Kidney tubule cell (primary cell): ENCODE measurements at places on chromosomes 4 and X.

- DNase-seq: no peak
These were observed 3.4 kb upstream of the CPLX1 start for GRCh38 chr4:829291-829690.

DNA sequence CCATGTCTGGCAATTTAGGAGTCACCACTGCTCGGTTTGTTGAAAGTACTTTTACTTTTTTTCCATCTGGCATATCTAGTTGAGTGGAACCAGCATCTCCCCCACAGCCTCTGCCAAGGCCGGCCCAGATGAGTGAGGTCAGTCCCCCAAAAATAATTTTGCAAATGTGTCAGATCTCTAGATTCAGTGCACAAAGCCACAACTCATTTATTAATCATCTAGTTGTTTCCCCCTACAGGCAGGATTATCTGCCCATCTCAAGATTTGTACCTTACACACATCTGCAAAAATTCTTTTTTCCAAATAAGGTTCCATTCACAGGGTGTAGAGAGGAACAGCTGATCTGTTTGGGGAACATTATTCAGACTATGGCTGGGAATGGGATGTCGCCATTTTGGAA is 174.0 kb upstream of the MXRA5 start:
- no peak for DNase-seq

DNA sequence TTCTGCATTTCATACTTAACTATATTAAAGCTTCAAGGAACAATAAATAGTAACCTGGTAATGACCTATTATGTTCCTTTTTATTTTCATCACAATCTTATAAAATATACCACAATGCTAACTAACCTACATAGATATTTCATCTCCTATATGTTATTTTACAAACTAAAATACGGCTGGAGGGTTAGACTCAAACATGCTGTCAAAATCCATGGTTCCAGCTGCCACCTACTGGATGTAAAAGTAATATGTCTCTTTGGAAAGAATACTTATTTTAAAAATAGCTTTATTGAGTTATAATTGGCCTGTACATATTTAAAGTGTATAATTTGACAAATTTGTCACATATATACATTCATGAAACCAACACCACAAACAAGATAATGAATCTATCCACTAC is 15.0 kb downstream of the RGN start:
- peak; percentile 39 for DNase-seq

GRCh38 chr4:150082241-150082640 is 4.0 kb downstream of the DCLK2 start:
- DNase-seq: no peak

DNA sequence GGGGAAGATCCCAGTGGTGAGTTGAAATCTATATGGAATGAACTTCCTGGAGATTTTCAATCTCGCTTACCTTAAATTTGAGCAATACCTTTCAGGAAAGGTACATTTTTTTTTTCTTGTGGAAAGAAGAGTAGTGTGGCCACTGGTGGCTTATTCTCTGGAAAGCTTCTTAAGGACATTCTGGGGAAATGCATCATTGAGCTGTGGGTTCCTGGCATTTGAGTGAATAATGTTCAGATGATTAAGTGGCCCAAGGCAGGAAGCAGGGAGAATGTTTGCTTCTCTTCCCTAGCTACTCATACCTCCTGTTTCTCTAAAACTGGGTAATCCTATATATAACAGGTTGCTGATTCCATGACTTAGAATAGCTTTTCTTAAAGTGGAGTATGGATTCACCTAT is 31.8 kb downstream of the STAG2 start:
- peak; percentile 81 for DNase-seq

- peak; percentile 63 for DNase-seq
These were observed 886 bp downstream of the DCLK2 start for GRCh38 chr4:150079081-150079581.

DNA sequence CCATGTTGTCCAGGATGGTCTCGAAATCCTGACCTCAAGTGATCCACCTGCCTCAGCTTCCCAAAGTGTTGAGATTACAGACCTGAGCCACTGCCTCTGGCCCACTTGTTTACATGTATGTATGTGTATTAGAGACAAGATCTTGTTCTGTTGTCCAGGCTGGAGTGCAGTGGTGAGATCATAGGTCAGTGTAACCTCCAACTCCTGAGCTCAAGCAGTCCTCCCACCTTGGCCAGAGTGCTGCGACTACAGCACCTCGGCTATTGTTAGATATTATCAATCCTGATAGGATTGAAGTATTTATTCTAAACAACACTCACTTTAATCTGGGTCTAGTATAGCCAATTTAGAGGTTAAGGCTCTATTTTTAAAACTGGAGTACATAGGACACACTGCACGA is 36.0 kb downstream of the PAGE1 start:
- no peak for DNase-seq

DNA sequence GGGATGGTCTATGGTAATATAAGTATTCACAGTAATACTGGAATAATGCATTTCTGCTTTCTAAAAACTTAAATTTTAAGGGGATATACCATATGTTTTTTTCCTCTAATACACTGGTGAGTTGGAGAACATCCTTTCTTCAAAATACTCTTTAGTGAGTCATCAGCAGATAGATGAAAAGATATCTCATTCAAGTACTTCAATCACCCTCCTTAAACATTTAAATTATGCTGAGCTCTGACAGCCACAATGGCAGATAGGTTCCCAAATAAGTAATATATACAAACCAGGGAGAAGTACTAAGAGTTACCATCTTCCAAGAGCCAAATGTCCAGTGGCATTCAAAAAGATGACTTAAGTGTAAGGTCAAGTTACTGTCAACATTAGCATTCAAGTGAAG is 52.2 kb downstream of the AMMECR1 start:
- DNase-seq: no peak

DNA sequence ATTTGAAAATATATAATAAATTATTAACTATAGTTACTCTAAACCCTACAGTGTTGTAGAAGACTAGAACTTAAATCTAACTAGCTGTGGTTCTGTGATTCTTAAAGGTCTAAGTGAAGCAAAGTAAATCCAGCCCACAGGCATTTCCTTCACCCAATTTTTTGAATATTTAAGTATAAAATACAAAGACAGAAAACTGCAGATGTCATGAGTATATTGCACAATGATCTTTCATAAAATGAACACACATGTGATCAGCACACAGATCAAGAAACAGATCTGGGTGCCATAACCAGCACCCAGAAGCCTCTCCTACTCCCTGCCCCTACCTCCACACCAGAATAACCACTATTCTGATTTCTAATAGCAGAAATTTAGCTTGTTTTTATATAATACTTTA is 82.9 kb downstream of the CAMK2D start:
- no peak for DNase-seq

DNA sequence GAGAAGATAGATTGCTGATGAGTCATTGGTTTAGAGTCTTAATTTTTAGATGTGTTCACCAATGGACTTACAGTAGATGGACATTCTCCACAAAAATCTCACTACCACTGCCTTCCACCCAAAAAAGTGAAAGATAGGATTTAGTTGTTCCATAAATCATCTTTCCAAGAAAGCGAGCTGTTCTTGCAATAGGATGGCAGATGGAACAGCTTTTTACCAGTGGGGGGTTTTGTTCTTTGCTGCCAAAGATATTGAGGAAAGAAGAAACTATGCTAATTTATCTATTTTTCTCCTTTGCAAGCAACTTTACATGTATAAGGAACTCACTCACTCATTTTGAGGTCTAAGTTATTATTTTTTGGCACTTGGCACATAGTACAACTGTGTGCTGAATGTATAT is 109.5 kb downstream of the ADGRL3 start:
- DNase-seq: no peak

- DNase-seq: no peak
These were observed 69.1 kb downstream of the PPP2R2C start for GRCh38 chr4:6403400-6403685.

DNA sequence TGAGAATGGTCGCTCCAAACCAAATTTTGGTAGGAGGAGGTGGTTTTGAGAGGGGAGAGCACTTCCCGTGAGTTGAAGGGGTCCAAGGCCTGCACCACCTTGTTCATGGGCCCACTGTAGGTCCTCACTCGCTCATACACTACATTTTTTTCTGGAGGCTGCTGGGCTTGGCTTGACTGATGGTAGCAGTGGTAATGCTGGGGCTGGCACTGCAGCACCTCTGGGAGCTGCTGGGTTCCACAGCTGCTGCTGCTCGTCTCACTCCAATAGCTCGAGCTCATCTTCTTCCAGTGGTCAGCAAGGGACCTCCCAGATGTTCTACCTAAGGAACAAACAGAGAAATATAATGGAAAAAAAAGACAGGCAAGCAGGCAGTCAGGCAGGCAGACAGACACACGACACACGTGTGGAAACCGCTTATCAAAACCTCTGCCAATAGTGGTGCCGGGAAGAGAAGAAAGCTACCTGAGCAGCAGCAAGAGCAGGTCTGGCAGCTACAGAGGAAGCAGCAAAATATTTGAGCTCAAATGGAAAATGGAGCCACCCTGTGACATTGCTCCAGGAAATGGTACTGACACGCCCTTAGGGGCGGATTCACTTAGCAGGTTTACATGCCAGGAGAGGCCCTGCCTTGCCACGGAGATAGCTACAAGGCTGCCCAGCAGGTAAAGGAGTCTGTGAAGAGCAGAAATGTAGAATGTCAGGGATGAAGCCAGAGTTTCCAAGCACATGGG is at the start of gene POF1B:
TSS of gene POF1B (minus strand) at position 492 of the 734 bp plus-strand sequence. CDS start at position 281, 211 bp downstream.
- peak; percentile 22 for DNase-seq

DNA sequence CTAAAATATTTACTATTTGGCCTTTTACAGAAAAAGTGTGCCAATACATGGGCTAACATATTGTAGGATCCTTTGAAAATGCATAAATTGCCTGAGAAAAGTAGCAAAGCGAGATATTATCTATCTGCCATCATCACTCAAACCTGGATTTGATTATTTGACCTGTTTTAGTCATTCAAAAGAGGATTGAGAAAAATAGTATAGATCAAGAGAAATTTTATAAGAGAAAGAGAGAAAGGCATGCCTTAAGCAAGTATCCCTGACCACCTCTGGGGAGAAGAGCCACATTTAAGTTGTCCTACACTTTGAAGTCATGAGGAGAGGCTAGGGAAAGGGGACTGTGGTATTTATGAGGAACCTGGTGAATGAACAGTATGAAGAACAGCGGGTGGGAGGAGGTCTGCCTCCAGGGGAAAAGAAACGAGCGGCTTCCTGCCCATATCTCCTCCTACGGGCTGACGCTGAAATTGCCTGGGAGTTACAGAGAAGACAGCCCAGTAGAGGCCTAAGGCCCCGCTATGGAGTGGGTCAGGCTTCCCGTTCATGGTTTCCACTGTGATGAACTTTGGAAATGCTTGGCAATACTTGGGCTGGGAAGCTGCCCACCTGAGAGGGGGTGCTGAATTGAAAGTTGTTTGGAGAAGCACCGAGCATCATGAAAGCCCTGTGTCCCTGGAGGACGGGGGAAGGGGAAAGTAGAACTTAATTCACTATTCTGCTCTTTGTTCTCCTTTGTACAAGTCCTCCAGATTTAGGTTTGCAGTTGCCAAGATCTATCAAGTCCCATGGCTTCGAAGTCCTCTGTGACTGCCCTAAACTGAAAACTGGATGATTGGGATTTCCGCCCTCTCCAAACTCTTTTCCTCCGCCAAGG is 106.9 kb upstream of the ACSL4 start:
- no peak for DNase-seq

DNA sequence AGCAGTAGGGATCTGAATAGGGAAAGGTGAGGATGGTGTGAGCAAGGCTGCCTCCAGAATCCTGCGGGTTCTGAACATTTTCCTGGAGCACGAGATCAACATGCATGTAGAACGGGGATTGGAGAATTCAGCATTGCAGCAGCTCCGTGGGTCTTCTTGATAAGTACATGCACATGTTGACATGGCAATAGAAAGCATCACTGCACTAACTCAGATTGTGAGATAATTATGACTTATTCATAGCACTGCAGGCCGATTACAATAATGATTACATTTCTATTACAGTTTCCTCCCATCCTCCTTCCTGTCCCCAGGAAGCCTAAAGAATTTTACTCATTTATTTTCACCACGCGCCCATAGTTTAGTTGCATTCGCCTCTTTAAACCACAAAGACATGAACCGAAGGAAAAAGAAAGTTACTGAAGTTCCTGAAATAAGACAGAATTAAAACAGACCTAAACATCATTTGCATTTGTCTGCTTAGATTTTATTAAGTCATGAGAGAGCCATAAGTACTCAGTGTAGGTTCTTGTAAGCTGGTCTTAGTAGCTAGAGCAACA is 61.3 kb upstream of the ARX start:
- no peak for DNase-seq

GRCh38 chr4:140523370-140523856 is 555 bp upstream of the ELMOD2 start:
- DNase-seq: no peak

GRCh38 chr4:48778431-48779094 is 1.5 kb downstream of the FRYL start:
- DNase-seq: peak; percentile 14

- DNase-seq: no peak
These were observed 4.2 kb downstream of the NR3C2 start for GRCh38 chr4:148438047-148438446.

DNA sequence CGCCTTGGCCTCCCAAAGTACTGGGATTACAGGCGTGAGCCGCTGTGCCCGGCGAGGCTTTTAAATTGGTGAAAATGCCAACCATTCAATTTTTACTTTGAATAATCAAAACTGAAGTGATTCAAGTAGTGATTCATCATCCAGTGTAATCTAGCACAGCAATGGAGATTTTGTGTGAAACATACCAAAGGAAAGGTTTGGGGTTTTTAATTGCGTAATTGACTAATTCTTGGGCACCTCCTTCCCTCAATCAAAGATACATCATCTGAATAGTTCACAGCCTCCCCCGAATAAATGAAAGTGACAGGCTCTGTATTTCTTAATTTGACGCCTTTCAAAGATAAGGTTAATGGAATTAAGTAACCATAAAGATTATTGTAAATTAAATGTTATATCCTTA is 69.0 kb downstream of the DMD start:
- no peak for DNase-seq
